HS-5 (cell line): ENCODE measurements at places on chromosomes 16 and 17.

DNA sequence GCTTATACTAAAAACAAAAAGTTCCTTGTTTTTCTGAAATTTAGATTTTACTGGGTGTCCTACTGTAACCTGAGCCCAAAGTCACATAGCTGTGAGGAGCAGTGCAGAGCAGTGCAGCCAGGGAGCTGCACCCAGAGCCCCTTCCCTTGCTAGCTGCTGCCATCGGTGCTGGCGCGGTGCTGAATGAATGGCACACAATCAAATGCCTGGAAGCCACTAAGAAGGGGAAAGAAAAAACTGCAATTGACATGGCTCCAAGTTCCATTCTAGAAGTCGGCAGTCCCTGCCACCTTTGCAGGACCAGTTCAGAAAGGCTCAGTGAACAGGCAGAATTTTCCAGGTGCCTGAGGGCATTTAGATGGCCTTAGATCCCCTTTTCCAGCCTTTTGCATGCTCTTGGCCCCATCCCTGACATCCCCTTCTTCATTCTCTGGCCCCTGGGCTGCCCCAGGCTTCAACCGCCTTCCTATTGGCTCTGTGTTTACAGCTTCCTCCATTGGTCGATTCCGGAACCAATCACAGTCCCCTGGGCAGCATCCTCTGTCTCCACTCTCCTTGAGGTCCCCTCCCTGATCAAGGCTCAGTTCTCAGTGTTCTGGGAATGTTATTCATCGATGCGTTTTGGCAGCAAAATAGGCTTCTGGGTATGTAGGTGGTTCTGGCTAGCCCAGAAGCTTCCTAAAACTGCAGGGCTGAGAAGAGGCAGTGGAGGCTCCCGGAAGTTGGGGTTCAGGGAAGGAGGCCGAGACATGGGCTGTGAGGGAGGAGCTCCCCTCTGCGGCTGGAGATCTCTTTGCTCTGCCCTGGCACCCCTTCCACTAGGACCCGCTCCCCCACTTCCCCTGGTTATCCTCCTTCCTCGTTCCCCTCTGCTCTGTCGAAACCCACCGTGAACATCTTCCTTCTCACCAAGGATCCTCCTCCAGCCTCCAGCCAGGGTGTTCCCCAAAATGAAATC, 37.9 kb downstream of the ATP2C2 start:
- no peak for DNase-seq

GRCh38 chr16:67666032-67666551, 458 bp downstream of the ENKD1 start:
- DNase-seq, result no peak

DNA sequence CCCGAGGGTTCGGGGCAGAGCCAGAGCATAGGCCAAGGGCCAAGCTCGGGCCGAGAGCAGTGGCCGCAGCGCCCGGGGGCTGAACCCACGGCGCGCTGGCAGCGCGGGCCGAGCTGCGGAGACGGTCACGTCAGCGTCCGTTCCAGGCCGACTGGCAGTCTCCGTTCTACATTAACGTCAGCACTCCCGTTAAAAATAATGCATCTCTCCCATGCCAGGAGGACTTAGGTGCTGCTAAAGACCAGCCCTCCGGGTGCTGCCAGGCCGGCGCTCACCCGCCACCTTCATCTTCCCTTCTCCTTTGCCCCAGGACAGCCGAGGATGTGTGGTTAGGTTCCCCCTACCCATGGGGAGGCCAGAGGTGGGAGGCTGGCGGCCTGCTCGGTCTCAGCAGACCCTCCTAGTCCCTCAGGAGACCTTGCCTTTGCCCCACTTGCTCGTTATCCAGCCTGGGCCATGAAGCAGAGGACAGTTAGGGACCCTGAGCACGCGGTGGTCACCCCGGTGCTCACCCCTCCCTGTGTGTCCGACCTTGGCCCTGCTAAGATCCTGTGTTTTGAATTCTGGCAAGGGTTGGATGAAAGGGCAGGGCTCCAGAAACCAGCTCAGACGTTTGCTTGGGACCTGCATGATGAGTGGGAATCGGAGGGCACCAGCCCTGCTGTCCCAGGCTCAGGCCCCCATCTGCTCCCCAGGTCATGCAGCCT, 572 bp downstream of the MPG start:
- DNase-seq, result no peak

DNA sequence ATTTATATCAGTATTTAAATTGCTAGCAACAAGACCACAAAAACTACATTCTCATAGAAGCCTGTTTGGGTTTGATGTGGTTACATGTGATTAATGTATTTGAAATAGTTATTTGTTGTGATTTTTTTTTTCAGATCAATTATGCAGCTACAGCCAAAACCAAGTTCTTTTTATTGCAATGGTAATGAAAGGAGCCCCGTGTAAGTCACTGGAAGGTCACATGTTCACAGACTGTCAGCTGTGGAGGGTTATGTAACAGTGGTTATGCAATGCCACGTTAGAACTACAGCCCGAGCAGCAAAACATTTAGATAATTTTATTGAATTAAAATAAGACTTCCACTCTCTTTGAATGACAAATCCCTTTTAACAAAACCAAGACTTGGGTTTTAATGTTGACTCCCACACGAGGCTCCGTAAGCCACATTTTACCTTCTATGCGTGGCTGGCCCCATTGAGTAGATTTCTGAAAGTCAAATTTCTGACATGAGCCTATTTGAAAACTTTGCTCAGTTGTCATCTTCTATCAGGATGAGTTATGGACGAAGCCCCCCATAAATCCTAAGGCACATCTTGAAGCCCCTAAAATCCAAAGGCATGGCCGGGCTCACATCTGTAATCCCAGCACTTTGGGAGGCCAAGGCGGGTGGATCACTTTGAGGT, 41.8 kb upstream of the SEC14L1 start:
- no peak for DNase-seq

- DNase-seq, result no peak
Measured at GRCh38 chr16:88566158-88566557, 4.0 kb upstream of the ZC3H18 start.

DNA sequence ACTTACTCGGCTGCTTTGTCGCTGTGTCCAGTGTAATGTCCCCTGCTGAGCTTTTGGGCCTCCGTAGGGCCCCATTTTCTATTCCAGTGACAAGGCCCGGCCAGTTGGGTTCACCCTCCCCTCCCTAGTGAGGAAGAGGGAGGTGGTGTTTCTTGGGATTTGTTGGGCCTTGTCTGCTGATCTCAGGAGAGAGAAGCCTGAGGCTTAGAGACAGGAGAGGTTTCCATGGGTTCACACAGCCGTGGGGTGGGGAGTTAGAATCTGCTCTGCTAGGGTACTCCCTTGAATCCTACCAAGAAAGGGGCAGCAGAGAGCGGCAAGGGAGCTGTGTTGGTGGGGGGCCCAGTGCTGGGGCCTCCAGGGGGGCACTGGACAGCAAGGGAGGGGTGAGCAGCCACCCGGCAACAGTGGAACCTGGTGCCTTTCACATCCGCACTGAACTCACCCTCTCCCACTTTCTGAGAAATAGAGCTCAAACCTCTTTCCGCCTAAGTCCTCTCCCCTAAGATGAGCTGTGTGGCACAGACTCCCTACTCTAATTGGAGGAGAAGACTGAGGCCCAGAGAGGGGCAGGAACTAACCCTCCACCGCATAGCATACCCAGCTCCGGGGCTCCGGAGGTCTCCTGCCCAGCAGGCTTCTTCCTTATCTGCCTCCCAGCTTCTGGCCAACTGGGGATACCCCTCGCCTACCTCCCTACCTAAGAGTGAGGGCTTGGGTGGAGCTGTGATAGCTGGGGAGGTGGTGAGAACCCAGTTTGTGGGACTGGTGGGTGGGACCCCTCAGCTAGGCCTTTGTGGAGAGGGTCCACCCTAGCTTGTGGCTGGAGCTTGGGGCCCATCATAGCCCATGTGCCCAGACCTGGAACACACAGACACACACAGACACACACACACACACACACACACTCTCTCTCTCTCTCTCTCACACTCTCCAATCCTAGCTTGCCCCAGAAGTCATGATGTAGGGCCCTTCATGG, 6.8 kb downstream of the TBKBP1 start:
- DNase-seq, result no peak

DNA sequence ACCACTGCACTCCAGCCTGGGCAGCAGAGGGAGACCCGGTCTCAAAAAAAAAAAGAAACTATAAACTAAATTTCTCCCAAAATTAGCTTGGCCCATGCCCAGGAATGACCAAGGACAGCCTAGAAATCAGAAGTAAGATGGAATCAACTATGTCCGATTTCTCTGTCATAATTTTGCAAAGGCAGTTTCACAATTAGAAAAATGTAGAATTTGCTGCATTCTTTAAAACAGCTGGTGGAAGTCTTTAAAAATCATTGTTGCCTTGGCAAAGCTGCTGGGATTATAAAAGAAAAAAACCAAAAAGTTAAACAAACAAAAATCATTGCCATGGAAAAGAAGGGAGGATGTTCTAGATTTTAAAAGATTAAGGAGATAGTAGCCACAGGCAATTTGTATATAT, 32.4 kb downstream of the WWP2 start:
- no peak for DNase-seq

GRCh38 chr17:50952013-50952412, 85.9 kb upstream of the TOB1 start:
- DNase-seq, result peak; percentile 26

DNA sequence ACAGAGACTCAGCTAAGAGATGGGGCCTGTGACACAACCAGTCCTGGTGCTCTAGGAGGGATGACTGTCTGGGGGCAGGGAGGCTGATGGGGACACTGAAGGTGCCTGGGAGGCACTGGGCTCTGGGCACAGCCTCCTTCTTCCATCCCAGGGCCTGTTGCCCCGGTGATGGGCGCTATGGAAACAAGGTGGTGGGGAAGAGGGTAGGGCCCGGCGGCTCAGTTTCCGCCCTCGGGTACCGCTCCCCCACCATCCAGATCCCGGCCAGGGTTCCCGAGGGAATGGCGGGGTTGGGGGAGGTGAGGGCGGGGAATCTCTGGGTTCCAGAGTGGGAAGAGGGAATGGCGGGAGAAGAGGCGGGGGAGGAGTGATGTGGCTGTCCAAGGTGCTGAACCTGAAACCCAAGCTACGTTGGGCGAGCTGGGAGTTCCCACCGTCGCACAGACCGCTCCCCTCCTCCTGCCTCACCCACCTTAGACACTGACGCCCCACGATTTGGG, 981 bp downstream of the KCNH4 start:
- no peak for DNase-seq

DNA sequence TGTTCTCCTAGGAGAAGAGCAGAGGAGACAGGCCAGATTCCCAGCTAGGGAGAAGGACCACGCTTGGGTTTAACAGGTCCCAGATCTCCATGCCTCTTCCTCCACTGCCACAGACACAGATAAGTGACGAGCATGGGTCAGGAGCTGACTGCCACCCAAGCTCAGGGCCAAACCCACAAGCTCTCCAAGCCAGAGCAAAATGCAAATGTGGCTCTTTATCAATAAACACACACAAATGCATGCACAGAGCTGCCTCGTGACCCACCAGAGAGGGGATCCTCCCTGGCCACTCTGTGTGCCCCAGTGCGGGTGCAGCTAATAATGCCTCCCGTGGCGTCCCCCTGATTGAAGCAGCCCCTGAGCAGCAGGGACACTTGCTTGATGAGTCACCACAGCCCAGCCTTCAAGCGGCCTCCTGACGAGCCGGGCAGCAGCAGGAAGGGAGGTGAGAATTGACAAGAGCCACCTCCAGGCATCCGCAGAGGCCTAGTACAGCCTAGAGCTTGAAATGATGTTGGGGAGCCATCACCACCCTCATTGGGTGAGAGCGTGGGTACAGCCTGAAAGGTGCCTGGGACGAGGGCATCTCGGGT, 143.9 kb downstream of the CCDC182 start:
- no peak for DNase-seq

DNA sequence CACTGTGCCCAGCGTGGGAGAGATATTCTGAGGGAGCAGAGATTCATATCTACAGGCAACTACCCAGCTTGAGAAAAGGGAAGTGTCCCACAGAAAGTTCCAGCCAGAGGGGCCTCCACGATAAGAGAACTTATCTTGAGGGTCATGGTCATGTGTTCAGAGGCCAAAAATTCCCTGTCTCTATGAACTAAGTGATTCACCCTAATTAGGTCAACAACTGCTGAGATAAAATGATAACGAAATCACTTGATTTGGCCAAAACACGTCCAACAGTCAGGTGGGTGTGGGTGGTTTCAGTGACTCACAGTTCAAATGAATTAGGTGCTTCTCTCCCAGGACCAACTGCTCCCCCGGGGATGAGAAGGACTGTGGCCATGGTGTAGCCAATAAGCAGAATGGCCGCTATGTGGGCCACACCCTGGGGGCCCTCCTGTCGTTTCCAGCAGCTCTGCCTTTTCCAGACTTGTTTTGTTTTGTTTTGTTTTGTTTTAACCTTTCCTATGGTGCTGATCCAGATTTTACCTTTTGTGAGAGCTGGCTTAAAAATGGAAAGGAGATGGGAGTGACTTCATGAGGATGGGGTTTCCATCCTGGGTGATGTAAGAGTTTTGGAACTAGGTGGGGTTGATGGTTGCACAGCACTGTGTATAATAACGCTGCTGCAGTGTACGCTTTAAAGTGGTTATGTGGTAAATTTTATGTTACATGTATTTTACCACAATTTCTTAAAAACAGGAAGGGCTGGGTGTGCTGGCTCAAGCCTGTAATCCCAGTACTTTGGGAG, 8.7 kb downstream of the DNAI2 start:
- no peak for DNase-seq

DNA sequence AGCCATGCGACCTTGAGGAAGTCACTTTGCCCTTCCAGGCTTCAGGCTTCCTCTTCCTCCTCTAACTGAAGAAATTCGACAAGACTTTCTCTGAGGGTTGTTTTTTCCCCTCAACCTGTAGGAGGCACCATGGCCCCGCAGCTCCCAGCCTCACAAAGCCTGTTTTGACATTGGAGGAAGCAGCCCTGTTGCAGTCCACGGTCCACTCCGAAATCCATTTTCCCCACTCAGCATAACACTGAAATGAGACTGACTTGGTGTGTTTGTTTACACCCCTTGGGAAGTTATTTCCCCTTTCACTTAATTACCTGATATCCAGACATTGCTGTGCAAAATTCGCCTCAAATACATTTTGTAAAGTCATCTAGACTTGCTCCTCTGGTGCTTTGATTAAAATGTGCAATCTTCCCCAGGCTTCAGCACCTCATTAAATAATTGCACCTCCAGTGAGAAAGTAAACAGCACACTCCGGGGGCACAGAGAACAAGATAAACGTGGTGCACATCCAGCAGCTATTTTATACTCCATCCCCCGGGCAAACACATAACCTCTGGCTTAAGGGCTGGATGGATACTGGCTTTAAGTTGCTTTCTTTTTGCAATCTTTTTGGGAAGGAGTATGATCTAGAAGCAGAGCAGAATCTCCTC, 41.4 kb upstream of the PIRT start:
- DNase-seq, result no peak

DNA sequence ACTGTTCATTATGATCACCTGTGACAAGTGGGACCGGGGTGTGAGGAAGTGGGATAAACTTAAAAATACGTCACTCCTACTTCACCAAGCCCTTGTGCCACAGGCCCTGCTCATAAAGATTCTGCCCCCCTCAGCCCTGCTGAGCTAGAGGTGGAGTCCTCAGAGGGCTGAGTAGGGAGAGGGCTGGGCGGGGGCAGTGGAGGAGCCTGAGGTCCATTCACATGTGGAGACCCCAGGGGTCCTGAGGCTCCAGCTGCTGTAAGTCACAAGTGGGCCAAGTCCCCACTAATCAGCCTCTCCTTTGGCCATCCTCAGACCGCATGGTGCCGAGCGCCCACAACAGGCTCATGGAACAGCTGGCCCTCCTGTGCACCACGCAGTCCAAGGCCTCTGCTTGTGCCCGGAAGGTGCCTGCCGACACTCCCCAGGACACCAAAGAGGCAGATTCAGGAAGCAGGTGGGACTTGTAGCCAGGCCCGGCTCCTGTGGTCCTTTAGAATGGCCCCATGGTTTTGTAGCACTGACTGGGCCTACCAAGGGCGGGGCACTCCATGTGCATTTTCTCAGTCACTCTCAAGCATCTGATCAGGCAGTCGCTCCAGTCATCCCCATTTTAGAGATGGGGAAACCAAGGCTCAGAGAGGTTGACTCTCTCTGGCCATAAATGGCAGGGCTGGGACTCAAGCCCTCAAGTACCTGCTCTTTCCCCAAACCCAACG, 10.4 kb downstream of the DNAAF8 start:
- no peak for DNase-seq
